ENCODE measurements at places on chromosomes 6 and 20.

DNA sequence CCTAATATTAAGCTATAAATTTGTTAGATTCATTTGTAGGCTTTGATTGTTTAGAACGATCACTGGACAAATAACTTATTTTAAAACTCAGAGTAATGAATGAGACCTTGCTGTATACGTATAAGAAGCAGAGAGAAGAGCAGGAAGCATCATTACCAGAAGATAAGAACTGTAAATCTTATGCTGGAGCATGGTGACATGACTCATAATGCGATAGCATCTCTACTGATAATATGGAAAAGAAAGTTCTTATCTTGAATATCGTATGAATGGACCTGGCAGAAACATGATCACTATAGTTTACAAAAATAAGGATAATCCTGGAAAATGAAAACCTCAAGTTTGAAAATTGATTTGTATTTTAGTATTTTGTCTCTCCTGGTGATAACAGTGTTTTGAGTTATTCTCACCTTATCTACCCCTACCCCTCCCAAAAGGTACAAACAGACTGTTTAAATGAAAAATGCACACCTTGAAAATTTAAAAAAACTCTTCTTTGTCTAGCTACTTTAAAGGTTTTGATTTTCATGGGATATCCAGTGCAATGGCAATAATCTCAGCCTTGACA is 2.0 kb upstream of the ZSCAN26 start:
- no peak for DNase-seq

- no peak for DNase-seq
Measured at GRCh38 chr6:159378411-159379328, 209.5 kb downstream of the FNDC1 start.

- DNase-seq = no peak
Measured at GRCh38 chr20:49687595-49688567, 25.8 kb downstream of the B4GALT5 start.

DNA sequence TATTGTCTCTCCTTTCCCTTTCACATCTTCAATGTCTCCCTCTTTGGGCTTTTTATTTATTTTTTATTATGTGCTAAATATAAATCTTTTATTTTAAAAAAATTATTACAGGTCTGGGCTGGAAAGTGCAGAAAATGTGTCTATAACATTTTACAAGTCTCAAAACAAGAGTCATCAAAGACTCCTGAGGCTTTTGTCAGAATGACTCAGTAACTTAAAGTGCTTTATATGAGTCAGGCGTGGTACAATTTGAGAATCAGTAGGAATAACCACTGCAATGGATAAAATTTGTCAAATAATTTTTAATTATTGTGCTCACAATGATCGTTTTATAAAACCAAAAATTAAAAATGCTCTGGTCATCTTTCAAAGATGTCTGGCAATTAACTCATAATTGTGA is 193.9 kb downstream of the MMUT start:
- DNase-seq = no peak
